CD4-positive, alpha-beta memory T cell (primary cell): ENCODE measurements at places on chromosomes 2 and 18. TPM values are rescaled to one million over a fixed set of nuclear protein-coding genes. Genes with fewer than 3 reads are reported as not detected.

The CNNM4 gene
- 5.3 TPM for polyA plus RNA-seq

GRCh38 chr2:241795021-241795999, 13.7 kb upstream of the NEU4 start:
- no peak for DNase-seq

- DNase-seq = peak; percentile 90
Measured at GRCh38 chr2:233990261-233990798, 60.2 kb upstream of the SPP2 start.

- DNase-seq = no peak
Measured at GRCh38 chr2:140027966-140028365, 1247.8 kb upstream of the NXPH2 start.
